ENCODE measurements at places on chromosomes 1 and 21. TPM values are rescaled to one million over a fixed set of nuclear protein-coding genes. Genes with fewer than 3 reads are reported as not detected.

DNA sequence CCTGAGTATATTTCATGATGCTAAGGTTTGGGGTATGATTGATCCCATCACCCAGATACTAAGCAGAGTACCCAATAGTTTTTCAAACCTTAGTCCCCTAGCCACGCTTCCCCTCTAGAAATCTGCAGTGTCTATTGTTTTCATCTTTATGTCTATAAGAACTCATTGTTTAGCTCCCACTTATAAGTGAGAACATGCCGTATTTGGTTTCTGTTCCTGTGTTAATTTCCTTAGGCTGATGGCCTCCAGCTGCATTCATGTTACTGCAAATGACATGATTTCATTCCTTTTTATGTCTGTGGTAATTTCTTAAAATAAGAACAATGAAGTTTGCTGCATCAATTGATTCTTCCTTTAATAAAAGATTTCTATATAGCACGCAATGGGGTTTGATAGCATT is 301.3 kb downstream of the PLPP3 start:
- DNase-seq: no peak
- no peaks in the 10 kb centered on the region for H3K4me1 ChIP-seq
- H3K27ac ChIP-seq: no peak overlapping the region
- H3K27me3 ChIP-seq: no peaks in the 10 kb centered on the region

Gene RIPPLY3
- total RNA-seq: not detected

Gene ZNF593OS
- total RNA-seq: 0.18 TPM

- no peak overlapping the region for H3K27ac ChIP-seq
- no peak for DNase-seq
- H3K4me3 ChIP-seq: no peak overlapping the region
- H3K36me3 ChIP-seq: no peaks in the 10 kb centered on the region
- no peaks in the 10 kb centered on the region for H3K27me3 ChIP-seq
- H3K4me1 ChIP-seq: no peaks in the 10 kb centered on the region
Measured at GRCh38 chr1:167871331-167871730, 42.6 kb downstream of the ADCY10 start.

GRCh38 chr1:230463760-230464159 is 37.6 kb upstream of the PGBD5 start:
- H3K27me3 ChIP-seq: no peaks in the 10 kb centered on the region
- peaks cover 15% of the 10 kb centered on the region for H3K4me1 ChIP-seq
- peak overlapping the region; percentile 47 for H3K27ac ChIP-seq
- H3K4me3 ChIP-seq: no peak overlapping the region
- no peaks in the 10 kb centered on the region for H3K36me3 ChIP-seq
- peak; percentile 26 for DNase-seq

Gene GJA5
- total RNA-seq: 2.7 TPM

Gene DHX9
- total RNA-seq: 103 TPM

Gene H3-3A
- total RNA-seq: 364 TPM

DNA sequence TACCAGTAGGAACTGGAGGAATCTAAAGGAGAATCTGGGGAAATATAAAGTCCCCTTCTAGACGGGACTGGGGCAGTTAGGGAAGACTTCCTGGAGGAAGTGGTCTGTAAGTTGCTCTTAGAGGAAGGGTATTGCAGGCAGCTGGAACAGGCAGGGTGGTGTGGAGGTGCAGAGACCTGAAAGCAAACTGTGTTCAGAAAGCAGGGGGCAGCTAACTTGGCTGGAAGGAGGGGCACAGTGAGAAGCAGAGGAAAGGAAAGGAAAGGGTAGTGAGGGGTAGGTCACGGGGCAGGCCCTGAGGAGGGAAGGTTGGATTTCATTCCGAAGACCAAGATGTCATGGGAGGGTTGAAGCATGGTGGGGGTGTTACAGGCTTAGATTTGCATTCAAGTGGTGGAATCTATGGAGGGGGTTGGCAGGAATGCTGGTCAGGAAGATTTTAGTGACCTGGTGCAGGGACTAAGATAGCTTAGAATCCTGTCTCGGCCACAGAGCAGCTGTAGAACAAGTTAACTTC is 240.7 kb downstream of the FOXD2 start:
- H3K36me3 ChIP-seq: no peaks in the 10 kb centered on the region
- H3K4me1 ChIP-seq: no peaks in the 10 kb centered on the region
- H3K27ac ChIP-seq: no peak overlapping the region
- no peak overlapping the region for H3K4me3 ChIP-seq

Gene TP73
- total RNA-seq: 0.22 TPM
